NCI-H2081 (cell line): ENCODE measurements at places on chromosomes 2 and 18.

DNA sequence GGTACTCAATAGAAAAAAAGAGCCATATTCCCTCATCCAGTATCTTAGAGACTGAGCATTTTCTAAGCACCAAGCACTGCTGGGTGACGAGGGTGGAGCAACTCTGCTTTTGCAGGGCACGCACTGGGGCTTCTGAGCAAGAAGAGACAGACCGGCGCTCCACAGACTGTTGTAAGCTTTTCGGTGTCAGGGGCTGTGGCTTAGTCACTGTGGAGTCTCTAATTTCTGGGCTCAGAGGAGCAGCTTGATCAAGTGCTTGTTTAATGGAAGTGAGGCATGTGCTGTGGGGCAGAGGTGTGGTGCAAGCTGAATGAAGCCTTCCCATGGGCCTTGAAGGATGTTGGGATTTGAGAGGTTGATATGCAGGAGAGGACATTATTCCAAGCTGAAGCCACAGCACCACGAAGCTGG is 227.1 kb downstream of the MYCN start:
- DNase-seq, result no peak

GRCh38 chr2:15737314-15738224 is 145.9 kb downstream of the DDX1 start:
- no peak for DNase-seq

DNA sequence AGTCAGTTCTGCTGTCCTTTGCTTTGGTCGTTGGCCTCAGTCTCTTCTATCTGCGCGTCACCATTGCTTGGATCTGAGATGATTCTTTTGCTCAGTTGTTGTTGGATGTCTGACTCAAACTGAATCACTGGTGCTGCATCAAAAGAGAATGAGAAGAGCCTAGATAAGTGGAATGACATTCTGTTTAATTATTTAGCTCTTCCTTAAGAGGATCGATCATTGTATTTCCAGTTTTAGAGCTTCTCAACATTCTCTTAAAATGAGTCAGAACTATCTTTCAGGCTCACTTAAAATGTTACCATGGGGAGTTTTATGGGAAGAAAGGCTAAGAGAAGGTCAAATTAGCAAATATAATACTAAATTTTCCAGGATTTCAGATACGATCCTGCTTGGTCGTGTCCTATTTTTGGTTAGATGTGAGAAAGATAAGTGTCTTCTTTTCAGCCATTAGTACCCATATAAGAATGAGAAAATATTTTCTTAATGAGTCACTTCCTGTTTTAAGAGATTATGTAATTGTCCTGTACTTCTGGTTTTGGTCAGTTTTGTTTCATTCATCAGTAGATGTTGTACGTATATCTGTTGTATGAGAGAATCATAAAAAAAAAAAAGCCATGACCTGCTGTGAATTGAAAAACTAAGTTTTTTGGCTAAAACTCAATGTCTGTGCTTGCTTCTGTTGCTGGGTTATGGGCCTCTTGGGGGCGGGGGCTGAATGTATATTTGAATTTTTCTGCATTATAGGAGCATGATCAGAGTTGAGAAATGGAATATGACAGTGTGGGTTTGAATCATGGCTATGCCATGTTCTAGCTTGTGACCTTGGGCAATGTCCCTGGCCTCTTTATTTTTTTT is 31.6 kb upstream of the CASP10 start:
- DNase-seq, result no peak

DNA sequence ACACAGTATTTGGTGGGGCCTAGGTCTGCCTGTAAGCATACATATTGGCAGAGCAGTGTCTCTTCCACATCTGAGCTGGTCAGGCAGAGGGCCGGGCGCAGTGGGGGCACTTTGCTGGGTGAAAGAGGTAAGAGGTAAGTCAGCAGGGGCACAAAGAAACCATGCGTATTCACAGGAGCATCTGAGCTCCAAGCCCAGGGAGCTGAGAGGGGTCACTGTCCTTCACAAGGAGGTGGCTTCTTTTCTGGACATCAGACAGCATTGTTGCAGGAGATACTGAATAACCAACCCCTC is 201.7 kb downstream of the AGAP1 start:
- DNase-seq, result no peak

DNA sequence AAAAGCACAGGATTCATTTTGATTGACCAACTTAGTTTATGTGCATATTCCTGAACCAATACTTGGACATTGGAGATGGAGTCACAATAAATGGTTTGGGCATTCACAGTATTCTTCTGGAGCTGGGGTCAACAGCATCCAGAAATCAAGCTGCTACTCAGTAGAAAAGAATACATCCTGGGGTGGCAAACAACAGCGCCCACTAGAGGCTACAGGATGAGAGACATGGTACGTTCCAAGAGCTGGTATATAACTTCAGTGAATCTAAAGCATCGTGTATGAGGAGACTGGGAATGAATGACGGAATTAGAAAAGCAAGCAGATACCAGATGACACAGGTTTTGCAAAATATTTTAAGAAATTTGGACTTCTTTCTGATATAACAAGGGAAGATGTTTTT is 142.9 kb upstream of the FIGN start:
- DNase-seq, result peak; percentile 12

DNA sequence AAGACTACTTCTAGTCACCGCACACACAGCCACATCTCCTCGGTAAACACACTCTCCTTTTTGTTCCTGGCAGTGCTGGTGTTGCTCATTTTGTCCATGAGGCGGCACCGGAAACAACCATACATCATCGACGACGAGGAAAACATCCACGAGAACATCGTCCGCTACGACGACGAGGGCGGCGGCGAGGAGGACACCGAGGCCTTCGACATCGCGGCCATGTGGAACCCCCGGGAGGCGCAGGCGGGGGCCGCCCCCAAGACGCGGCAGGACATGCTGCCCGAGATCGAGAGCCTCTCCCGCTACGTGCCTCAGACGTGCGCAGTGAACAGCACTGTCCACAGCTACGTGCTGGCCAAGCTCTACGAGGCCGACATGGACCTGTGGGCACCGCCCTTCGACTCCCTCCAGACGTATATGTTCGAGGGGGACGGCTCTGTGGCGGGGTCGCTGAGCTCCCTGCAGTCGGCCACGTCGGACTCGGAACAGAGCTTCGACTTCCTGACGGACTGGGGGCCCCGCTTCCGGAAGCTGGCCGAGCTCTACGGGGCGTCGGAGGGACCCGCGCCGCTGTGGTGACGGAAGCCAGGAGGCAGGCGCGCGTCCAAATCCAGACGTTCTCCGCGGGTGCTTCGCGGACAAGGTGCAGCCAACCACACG is 221.0 kb downstream of the CDH20 start:
- no peak for DNase-seq

GRCh38 chr2:31205186-31205585 is 12.1 kb downstream of the CAPN14 start:
- DNase-seq, result no peak

DNA sequence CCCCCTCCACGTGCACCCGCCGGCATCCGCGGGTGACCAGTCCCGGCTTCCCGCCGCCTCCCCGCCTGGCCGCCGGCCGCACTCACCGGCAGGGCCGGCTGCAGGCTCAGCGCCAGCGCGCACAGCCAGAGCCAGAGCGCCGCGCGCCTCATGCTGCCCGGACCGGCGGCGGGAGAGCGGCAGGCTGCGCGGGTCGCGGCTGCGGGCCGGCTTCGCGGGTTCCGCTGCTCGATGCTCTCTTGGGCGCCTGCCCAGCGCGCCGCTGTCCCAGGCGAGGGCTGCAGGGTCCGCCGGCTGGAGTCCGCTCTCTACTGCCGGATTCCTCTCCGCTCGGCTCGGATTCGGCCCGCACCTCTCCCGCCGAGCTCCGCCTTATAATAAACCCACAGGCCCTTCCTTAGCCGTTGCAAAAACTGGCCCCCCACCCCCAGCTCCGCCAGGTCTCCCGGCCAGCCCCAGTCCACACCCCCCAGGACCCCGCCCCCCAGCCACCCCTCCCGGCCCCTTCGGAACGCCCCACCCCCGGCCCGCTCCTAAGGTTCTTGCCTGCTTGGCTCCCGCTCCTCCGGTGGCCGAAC is at the start of gene SDC1:
Gene SDC1 (minus strand): TSS at position 415 of the 578 bp plus-strand sequence. CDS start 263 bp downstream, at position 152.
- peak; percentile 46 for DNase-seq

- DNase-seq, result no peak
Observed at GRCh38 chr2:238967031-238967977, 119.4 kb downstream of the TWIST2 start.

- no peak for DNase-seq
Observed at GRCh38 chr2:207472343-207473048, 57.3 kb upstream of the CREB1 start.

GRCh38 chr2:237309011-237309410 is 105.0 kb downstream of the COL6A3 start:
- no peak for DNase-seq

- no peak for DNase-seq
Observed at GRCh38 chr2:10046931-10047330, 3.6 kb downstream of the KLF11 start.

DNA sequence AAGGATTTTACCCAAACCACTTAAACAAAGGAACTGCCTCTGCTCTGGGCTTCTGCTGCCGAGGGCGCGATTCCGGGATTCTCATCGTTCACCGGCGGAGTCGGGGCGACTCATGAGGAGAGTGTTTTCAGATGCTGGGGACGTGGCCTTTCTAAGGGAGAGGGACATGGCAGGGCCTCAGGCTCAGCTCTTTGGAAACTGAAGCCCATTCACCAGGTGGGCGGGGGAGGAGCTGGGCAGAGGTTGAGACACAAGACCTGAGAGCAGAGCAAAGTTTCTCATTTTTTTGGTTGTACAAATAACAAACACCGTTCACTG is 29.8 kb downstream of the NFATC1 start:
- DNase-seq, result no peak

GRCh38 chr2:9249020-9249800 is 42.6 kb downstream of the ASAP2 start:
- DNase-seq, result no peak

DNA sequence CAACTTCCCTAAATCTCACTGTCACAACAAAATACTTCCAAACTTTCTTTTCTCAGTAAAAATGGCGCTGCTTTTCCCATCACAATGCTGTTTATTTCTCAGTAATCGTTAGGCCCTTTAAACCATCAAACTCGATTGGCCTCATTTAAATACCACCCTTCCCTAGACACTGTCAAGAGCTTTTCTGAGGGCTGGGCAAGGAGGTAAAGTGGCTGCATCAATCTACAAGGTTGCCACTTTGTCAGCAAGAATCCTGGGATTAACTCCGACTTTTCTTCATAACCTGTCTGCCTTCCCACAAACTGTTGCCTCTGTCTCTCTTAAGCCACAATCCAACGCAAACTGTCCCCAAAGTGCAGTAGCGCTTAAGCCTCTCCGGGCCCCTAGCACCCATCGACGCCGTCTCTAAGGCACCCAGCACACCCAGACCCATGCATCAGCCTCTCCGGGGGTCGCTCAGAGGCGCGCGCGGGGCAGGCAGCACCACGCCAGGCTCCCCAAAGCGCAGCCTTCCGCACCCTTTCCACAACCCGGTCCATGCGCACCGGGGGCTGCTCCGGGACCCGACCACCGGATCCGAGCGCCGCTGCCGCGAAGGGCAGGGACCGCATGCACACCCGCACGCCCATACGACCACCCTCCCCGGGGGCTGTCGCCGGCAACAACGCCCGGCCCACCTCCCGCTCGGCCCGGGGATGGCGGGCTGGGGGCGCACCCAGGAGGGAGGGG is 683 bp downstream of the MBOAT2 start:
- DNase-seq, result no peak

- DNase-seq, result no peak
Observed at GRCh38 chr2:16223841-16224177, 283.5 kb downstream of the MYCN start.

GRCh38 chr2:206230060-206230762 is 44.3 kb upstream of the ZDBF2 start:
- DNase-seq, result peak; percentile 92

DNA sequence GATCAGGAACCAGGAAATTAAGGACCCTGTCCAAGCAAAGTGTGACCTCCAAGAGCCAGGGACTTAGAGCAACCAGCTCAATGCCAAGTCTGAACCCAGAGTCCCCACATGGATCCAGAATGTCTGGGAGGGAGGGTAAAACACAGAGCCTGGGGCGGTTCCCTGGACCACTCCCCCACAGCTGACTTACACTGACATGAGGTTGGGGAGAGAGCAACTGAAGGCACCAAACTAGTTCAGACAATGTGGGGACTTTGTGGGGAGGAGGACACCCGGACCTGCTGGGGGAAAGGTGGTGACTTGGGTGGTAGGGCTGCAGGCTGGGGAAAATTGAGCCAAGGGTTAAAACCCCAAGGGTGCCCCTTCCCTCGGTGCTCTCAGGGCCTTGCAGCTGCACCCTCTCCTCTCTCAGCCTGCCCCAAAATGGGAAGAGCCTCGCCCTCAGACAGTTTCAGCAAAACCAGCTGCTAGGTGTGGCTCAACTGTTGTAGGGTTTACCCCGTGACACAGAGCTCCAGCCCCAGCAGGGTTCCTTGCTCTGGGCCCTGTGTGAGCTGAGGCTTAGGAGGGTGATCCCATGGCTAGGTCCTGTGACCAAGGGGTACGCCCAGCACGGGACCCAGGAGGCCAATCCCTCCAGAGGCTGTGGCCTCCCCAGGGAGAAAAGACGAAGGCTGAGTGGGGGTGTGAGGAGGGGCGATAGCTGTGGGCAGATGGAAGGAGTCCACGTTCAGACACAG is 28.6 kb downstream of the MARCO start:
- DNase-seq, result no peak

DNA sequence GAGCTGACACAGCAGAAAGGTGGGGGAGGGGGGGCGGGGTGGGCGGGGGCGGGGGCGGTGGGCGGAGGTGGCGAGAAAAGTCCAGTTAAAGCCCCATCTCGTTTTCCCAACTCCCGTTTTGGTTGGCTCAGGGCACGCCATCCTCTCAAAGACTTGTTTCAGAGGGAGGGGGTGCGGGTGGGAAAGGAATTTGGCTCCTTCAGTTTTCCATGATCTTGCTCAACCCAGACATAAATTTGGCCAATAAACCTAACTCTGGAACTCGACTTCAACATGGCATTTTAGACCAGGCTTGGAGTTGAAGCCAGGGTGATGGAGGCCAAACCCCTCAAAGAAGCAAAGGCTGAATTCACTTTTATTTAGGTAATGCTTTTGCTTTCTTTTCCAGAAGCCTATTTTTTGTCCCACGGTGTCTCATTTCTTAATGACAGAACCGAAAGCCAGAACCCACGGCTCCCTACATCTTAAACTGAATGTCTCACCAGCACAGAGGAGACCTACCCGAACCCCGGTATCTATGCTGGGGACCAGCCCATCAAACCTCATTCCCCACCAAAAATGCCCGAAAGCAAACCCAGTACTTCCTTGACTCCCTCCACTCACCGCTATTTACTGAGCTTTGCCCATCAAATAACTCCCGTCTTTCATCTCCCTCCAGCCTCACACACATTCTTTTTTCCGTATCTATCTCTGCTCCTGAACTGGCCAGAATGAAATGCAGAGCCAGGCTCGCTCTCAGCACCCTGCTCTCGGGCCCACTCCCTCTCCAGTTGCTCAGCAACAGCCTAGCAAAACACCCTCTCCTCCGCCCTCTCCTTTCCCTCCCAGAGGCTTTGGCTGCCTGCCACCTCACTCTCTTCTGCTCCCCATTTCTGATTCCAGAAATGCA is 4.3 kb downstream of the IGFBP5 start:
- DNase-seq, result peak; percentile 85

- no peak for DNase-seq
Observed at GRCh38 chr2:161384864-161385263, 31.2 kb upstream of the TBR1 start.

GRCh38 chr2:234001380-234002160 is 48.9 kb upstream of the SPP2 start:
- no peak for DNase-seq
